ENCODE measurements at places on chromosomes 13 and 19.
A peak's percentile ranks its signal among the peaks of the same experiment; 100 is the strongest.

- DNase-seq = no peak
Measured at GRCh38 chr19:8610041-8610935, at the start of gene ADAMTS10. ADAMTS10 (minus strand) TSS chr19:8610715; CDS start chr19:8605710, 5,005 bp downstream.

- DNase-seq = no peak
Measured at GRCh38 chr13:39044536-39044935, 6.3 kb downstream of the NHLRC3 start.

- no peak for DNase-seq
Measured at GRCh38 chr13:58379221-58379620, 747.7 kb downstream of the PCDH17 start.

GRCh38 chr13:27583645-27584044, 36.7 kb downstream of the LNX2 start:
- no peak for DNase-seq

- DNase-seq = no peak
Measured at GRCh38 chr13:30615481-30615865, 2.2 kb upstream of the USPL1 start.

- no peak for DNase-seq
Measured at GRCh38 chr13:49997955-49998354, 1.1 kb downstream of the TRIM13 start.

DNA sequence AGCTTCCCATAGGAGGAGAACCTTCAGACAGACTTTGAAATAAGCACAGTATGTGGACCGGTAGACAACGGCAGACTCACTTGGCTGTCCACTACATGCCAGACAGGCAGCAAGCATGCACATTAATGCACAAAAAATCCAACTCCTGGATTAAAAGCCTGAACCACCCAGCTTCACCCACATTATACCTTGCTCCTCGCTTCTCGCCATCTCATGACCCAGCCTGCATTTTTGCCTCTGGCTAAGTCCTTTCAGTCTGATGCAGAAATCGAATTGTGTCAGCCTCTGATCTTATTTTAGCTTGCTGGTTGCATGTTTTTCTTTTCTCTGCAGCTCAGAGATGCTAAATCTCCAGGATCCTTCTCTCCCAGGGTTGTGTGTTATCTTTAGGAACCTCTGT, 358.7 kb downstream of the RFC3 start:
- DNase-seq = no peak

DNA sequence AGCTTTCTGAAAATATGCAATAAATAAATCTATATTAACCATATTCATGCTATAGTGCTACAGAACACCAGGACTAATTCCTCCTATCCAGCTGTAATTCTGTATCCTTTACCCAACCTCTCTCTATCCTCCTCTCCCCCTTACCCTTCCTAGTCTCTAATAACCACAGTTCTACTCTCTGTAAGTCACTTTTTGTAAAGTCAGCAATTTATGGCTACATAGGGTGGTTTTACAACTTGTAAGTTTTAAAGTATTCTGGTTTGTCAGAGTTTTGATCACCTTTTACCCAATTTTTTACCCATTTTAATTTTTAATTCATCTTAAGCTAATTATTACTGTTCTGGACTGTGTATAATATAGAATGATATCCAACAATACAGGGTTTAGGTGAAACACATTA, 34.0 kb downstream of the MTRF1 start:
- DNase-seq = no peak

DNA sequence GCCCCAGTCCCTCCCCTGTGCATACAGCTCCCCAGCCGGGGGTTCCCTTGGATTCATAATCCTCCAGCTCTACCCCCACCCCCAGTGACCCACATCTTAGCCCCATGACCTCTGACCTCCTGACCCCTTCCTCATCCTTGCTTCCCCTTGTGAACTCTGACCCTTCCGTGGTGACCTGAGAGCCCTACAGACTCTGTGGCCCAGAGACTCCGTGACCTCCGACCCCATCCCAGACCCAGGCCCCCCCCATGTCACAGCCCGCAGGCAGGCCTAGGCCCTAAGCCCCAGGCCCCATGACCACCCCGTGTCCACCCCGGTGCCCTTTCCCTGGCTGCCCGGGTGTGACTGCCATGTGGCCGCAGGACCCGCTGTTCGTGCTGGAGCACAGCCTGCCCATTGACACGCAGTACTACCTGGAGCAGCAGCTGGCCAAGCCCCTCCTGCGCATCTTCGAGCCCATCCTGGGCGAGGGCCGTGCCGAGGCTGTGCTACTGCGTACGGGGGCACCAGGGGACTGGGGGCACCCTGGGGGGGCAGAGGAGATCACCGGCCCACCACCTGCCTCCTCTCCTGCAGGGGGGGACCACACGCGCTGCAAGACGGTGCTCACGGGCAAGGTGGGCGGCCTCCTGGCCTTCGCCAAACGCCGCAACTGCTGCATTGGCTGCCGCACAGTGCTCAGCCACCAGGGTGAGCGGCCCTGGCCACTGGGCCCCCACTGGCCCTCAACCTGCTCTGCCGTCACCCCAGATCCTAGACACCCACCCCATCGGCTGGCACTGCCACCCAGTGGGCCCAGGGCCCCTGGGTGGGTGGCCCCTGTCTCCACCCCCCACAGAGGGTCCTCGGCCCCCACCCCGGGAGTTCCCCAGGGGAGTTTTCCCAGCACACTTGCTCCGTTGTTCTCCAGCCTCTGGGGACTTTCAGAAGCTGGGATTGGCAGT, 2.4 kb upstream of the SPIB start:
- DNase-seq = no peak

DNA sequence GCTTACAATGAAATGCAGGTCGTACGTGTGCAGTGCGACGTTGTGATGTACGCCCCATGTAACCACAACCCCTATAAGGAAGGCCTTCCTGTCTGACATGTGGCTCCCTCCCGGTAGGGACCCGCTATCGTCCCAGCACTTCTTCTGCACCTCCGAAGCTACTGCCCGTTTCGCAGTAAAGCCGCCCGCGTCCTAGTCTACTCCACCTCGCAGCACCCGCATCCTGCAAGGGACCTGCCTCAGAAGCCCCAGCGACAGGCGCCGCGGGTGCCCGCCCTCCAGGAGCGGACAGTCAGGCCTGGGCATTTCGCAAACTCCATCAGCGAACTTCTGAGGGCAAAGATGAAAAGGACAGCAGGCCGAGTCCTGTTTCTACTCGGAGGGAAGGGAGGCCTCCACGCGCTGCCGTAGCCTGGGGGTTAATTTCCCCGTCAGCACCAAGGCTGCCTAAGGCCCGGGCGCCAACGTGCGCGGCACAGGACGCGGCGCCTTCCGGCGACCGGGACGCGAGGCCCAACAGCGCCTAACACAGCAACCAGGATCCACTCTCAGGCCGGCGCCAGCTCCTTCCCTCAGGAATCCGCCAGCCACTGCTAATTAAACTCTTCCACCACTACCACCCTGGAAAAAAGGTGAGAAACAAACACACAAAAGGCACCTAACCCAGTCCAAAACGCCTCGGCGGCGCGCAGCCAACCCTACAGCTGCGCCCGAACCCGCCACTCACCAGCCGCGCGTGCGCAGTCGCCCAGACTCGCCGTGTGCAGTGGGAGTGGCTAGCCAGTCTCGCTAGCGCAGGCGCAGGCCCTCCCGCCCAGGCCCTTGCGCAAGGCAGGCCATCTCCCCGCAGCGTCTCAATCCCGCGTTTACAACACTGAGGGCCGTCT, at the start of gene EEF1AKMT1:
Gene EEF1AKMT1 (minus strand): TSS at position 768 of the 887 bp plus-strand sequence. CDS start 16,363 bp downstream, outside the sequence.
- DNase-seq = peak; percentile 88

GRCh38 chr19:14048443-14049153, 13.3 kb downstream of the PALM3 start:
- no peak for DNase-seq

DNA sequence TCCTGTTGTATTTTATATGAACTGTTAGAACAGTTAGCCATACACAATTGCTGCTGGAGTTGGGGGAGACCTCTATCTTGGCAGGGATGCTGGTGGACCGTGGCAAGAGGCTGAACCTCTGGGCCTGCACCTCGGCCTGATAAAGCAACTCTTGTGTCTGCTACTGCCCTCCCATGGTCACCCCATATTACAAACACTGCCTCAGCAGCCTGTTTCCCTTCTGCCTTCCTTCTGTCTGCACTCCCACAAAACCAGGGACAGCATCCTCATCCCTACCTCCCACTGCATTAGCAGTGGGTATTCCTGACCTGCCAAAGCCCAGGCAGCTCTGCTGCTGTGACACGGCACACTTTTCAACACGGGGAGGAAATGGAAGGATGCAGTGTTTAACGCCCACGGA, 456.4 kb downstream of the FGF14 start:
- peak; percentile 16 for DNase-seq

DNA sequence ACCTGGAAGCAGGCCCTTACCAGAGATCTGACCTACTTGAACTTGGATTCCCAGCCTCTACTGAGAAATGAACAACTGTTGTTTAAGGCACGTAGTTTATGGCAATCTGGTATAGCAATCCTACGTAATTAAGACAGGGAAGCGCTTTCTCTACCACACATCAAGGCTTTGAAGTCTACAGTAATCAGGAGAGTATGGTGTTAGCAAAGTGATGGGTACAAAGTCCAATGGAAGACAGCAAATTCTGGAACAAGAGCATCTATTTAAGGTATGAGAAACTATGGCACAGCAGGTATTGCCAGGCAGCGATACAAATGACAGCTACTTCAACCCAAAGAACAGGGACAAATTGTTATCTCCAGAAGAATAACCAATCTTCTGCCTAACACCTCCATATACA, 3.1 kb downstream of the ZNF563 start:
- DNase-seq = no peak

DNA sequence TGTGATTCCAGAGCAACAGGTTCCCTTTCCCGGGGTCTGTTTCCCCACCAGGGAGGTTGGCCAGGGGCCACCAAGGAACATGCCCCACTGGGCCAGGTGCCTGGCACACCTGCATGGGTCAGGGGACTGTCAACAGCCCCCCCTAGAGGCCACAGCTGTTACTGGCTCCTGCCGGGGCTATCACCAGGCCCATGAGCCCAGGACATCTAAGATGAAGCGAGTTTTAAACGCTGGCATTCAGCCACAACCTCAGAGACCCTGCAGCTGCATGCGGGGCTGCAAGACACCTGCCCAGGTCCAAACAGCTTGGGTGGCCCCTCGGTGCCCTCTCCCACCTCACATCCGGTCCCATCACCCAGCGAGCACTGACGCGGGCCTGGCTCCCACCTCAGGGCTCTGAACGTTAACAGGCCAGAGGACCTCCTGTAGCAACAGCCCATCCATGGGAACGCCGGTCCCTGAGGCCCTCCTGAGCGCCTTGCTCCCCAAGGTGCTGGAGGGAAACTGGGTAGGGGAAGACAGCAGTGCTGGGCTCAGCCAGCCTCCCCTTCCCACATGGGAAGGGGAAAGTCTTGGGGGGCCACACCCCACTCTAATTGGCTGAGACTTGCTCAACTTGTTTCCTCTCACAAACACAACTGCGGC, 12.0 kb downstream of the KHSRP start:
- DNase-seq = peak; percentile 23

GRCh38 chr19:29860492-29860891, 48.7 kb downstream of the CCNE1 start:
- DNase-seq = no peak

DNA sequence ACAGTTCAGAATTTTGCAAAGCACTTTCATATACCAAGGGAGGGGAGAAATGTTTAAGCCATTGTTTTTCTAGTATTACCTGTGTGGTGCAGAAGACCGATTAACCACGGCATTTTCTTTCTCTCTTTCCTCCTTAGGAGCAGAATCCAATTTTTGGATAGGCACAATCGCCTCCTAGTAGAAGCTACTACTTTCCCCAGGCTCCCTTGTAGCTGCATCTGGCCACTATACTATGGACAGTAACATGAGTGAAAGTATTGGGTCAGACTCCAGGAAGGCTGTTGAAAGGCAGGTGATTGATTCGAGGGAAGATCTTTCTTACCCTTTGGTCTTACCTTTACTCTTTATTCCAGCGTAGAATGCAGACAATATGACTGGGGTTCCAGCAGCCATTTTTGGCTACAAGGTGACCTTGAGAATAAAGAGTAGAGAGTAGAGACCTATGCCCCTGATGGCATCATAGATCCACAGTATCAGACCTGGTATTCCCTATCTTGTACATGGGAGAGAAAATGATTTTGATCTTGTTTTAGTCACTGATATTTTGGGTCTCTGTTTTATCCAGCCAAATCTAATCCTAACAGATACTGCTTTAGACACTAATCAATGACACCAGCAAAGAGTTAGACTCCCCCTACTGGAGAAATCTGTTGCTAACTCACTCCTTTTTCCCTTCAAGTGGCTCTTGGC, 77.0 kb downstream of the LRRC63 start:
- DNase-seq = peak; percentile 77

DNA sequence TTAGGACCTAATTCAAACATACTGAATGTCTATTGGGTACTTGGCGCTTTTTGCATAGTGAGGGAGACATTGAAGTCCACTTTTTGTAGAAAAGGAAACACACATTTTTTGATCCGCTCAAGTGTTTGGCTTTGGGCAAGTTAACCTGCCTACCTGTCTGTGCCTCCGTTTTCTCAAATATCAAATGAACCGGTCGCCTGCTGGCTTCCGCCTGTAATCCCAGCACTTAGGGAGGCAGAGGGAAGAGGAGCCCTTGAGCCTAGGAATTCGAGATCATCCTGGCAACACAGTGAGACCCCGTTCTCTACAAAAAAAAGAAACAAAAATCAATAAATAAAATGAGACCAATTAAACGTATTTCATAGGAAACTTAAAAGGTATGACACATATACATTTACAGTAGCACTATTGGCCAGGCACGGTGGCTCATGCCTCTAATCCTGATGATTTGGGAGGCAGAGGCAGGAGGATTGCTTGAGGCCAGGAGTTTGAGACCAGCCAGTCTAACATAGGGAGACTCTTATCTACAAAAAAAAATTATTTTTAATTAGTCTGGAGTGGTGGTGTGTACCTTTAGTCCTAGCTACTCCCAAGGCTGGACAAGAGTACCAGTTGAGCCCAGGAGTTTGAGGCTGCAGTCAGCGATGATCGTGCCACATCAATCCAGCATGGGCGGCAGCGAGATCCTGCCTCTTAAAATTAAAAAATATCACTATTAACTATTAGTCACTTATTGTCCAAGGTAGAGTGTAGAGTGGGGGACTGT, 1.3 kb downstream of the RAD23A start:
- no peak for DNase-seq

DNA sequence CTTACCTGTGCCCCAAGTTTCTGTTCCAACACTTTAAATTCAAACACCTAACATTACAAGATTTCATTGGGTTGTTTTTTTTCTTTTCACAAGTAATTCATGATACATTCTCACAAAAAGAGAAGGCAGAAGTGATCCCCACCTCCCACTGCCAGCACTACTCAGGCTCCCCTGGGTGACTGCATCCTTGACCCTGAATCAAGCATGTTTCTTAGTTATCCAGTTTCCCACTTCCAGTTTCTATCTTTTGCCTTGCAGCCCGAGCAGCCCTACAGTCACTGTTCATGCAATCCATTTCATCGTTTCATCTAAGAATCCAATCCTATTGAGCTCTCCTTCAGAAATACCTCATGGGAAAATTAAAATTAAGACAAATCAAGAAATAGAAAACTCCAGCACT, 61.4 kb downstream of the RNASEH2B start:
- no peak for DNase-seq

DNA sequence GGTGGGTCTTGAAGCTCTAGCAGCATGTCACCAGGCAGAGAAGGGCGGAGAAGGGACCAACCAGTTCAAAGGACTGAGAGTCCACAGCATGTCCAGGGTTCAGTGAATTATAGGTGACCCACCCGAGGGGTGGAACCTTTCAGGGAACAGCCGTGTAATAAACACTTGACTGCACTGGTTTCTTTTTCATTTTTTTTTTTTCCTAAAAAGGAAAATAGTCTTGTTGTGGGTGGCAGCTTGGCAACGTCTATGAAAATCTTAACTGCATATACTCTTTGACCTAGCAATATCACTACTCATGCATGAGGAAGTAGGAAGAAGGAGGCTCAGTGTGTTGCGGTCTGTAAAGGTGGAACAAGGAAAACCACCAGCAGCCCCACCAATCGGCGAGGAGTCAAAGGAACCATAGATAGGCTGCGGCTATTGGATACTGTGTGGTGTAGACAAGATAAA, 13.0 kb upstream of the MYH14 start:
- DNase-seq = no peak
